ENCODE measurements at places on chromosomes 11 and 22.
A peak's percentile ranks its signal among the peaks of the same experiment; 100 is the strongest.

- DNase-seq: no peak
Measured at GRCh38 chr11:16279524-16279923, 76.8 kb downstream of the SOX6 start.

DNA sequence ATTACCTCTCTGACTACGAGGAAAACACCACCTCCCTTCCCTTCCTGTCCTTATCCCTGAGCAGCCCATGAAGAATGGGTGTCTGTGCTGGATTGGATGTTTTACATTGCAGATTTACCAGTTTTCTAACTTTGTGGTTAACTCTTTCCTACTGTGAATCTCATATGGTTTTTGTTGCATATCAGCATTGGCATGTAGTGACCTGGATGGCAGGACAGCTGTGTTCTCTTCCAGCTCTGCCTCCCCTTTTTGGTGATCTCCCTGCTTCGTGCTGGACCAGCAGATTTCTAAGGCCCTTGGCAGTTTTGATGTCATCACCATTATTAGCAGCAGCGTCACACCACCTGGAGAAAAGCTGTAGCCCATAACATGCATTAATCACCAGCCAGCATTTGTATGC lies 26.7 kb downstream of the OR6Q1 start:
- DNase-seq: no peak

DNA sequence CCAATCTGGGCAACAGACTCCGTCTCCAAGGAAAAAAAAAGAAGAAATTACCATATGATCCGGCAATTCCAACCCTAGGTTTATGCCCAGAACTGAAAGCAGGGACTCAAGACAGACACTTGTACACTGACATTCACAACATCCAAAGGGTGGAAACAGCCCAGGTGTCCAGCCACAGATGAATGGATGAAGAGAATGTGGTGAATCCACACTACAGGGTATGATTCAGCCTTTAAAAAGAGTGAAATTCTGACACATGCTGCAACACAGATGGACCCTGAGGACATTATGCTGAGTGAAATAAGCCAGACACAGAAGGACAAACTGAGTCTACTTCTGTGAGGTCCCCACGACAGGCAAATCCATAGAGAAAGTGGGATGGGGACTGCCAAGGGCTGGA lies 43.9 kb downstream of the SGSM3 start:
- DNase-seq: no peak

- DNase-seq: no peak
Measured at GRCh38 chr11:35918716-35919115, 25.1 kb upstream of the LDLRAD3 start.

DNA sequence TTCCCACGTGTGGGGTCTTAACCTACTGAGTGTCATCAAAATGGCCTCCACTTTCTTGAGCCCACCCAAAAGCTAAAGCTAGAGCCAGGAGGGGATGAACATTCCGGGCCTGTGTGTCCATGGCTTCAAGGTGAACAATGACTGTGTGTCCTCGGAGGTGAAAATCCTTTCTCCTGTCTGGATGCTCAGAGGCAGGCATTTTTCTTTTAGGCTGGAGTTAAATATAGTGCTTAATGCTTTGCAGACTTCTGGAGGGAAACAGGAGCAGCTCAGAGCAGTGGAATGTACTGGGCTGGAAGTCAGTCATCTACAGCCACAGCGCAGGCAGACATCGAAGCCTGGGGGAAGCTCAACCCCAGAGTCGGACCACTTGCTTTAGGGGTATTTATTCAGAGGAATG lies 68.6 kb upstream of the TMEM45B start:
- DNase-seq: no peak

DNA sequence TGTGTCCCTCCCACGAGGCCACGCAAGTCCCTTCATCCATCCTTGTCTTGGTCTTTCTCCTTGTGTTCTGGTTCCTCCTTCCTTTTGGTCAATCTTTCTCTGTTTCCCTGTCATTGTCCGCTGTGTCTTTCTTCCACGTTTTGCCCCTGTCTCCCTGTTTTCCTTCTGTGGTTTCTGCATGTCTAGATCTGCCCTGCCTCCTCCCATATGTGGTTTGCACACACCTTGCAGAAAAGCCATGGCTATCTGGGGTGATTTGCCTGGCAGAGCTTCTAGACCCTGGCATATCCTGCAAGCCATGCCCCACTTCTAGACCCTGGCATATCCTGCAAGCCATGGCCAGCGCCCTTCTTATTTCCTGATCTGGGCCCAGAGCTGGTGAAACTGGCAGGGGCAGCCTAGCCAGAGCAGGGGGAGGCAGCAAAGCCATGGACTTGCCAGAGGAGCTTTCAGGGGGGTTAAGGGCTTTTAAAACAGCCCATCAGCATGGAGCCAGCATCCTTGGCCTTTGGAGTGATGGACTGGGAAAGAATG lies 131.6 kb upstream of the NECTIN1 start:
- no peak for DNase-seq

- DNase-seq: no peak
Measured at GRCh38 chr11:125740617-125741016, 5.5 kb upstream of the PATE1 start.

DNA sequence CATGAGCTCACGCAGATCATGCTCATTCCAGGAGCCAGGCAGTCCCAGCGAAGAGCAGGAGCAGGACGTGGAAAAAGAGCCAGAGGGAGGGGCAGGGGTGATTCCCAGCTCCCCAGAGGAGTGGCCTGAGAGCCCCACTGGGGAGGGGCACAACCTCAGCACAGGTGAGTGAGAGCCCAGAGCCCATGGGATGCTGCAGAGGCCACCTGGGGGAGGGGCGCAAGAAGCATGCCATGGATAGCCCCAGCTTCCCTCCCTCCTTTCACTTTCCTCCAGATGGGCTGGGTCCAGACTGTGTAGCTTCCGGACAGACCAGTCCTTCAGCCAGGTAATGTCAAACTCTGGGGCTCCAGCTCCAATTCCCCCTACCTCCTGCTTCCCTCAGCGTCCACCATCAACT lies 6.2 kb downstream of the SMTNL1 start:
- no peak for DNase-seq

DNA sequence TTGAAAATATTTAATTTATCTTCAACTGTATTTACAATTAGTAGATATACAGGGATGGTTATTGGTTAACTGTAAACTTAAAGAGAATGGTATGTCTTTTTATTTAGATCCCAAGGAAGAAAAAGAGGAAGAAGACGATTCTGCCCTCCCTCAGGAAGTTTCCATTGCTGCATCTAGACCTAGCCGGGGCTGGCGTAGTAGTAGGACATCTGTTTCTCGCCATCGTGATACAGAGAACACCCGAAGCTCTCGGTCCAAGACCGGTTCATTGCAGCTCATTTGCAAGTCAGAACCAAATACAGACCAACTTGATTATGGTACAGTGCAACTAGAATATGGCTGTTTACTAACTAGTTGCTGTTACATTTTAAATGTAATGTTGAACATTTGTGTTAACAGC lies 12.7 kb upstream of the CNTF start:
- no peak for DNase-seq

DNA sequence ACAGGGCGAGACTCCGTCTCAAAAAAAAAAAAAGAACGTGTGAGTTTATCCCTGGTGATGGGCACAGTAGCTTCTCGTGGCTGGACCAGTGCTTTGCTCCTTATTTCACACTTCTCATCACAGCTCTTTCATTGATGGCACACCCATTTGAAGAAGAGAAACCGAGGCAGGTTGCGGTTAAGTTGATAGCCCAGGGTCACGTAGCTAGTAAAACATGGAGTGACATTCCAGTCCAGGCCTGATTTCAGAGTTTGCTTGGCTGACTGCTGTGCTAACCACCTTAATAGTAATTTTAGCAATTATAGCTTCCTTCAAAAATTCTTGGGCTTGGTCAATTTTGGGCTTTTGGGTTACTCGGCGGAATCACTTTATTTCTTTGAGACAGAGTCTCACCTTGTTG lies 25.8 kb downstream of the AP2A2 start:
- no peak for DNase-seq

DNA sequence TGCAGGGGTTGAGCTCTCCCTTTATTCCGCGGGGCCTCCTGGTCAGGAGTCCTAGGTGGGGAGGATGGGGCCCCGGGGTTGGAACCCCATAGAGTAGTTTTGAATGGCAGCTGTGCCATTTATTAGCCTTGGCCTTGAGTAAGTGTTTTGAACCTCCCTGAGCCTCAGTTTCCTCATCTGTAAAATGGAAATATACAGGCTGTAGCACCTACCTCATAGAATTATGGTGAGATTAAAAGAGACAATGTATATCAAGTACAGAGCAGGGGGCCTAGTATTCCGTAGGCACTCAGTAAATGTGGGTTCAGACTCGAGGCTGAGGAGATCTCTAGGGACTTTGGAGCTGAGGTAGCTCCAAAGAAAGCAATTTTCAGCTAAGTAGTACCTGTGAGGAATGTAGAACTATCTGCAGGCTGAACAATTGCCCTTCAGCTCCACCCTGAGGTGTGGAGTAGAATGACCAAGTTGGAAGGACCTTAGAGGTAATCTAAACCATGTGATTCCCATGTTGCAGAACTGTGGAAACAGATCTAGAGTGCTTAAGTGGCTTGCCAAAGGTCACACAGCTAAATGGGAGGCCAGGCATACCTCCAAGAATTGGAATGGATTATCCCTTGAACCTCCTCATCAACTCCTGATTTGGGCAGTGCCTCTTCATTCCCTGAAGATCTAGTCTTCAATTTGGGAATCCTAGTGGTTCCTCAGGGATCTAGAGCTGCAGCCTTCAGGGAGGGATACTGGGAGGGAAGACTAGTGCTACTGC lies 682 bp downstream of the PGAP2 start:
- DNase-seq: peak; percentile 29

GRCh38 chr11:10366568-10367331 lies 61.9 kb downstream of the ADM start:
- DNase-seq: peak; percentile 91

- no peak for DNase-seq
Measured at GRCh38 chr11:130099356-130099755, 29.7 kb downstream of the APLP2 start.

- no peak for DNase-seq
Measured at GRCh38 chr11:24634606-24635160, 137.8 kb downstream of the LUZP2 start.

DNA sequence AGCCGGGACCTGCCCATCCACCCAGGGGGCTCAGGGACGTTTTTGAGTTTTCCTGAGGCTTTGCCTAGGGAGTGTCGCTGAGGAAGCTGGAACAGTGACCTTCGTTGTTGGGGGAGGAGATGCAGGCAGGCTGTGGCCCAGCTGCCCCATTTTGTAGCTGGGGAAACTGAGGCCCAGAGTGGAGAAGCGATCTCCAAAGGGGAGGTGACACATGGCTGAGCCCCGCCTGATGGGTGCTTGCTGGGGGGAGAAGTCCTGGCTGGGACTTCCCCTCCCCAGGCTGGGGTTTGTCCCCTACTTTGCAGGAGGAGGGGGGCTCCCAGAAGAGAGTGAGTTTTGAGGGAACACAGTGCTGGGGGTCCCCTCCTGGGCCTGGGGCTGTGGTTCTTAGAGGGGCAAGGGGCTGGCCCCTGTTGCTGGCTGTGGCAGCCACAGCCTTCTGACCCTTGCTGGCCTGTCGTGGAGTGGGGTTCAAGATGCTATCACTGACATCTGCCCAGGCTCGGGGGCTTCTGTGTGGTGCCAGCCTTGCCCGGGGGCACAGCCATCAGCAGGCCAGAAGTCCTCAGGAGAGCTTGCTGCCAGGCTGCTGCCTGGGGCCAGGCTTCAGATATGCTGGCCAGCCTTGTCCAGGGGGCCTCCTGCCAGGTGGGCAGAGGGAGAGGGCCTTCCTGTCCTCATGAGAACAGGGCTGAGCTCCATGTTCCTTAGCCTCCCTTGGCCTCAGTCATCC lies 21.4 kb downstream of the KCNQ1 start:
- DNase-seq: no peak

- no peak for DNase-seq
Measured at GRCh38 chr11:133525976-133526375, 6.3 kb downstream of the OPCML start.

GRCh38 chr22:35316751-35317150 lies 17.1 kb downstream of the TOM1 start:
- no peak for DNase-seq
